ENCODE measurements at places on chromosomes 16 and 17. TPM values are rescaled to one million over a fixed set of nuclear protein-coding genes. Genes with fewer than 3 reads are reported as not detected.

SLC13A2 gene
- not detected for polyA plus RNA-seq

- DNase-seq = peak; percentile 31
Observed at GRCh38 chr16:75043175-75043895, 44.5 kb downstream of the ZNRF1 start.

GRCh38 chr16:85594978-85595661 is 18.0 kb upstream of the GSE1 start:
- no peak for DNase-seq

DNA sequence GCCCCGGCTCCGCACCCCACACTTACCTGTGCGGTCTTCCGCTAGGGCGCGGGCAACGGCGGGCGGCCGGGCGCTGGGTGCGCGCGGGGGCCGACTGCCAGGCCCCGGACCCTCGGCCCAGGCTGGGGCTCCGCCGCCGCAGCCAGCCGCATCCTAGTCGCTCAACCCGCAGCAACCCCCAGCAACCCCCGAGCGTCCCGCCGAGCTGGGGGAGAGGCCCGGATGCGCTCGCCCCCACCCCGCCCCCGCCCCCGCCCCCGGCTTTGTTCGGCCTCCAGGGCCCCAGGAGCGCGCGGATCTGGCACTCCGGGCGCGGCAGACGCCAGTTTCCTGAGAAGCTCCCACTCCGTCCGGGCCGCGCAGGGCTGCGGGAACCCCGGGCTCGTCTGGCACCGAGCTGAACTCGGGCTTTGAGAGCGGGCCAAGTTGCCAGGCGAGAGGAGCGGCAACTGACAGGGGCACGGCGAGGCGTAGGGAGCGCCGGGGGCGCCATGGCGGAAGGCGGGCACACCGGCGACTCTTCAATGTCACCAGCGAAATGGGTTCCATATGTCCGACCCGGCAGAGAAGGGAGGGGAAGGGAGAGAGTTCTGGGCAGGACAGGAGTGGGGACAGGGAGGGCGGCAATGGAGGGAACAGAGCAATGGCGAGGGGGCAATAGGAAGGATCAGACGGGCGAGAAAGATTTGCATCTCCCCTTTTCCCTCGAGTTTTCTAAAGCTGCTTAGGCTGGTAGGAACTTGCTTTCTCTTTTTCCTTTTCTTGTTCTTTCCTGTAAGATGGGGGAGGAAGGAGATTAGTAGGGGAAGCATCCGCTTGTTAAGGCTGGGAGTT is 13.7 kb downstream of the HOXB4 start:
- DNase-seq = no peak

TBC1D3E gene
- polyA plus RNA-seq = not detected

ADAMTS18 gene
- 0.68 TPM for polyA plus RNA-seq

GRCh38 chr16:1786242-1787055 is 3.7 kb downstream of the NUBP2 start:
- no peak for DNase-seq

BEAN1 gene
- 1.1 TPM for polyA plus RNA-seq

DNA sequence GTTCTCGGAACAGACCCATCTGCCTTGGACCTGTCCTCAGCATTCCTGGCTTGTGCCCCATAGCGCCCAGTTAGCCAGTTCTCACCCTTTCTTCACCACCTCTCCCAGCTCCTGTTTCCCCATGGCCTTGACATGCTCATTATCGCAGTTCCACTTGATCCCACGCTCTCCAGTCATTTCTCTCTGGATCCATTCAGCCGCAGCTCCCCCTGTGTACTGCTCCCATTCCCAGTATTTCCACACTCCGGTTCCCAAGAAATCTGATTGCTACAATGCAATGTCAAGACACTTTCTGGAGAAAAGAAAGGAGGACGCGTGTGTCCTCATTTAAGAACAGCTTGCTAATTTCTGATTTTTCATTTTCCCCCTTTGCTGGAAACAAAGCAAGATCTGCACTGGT is 55.4 kb downstream of the TMEM186 start:
- peak; percentile 51 for DNase-seq

GRCh38 chr17:40818733-40819527 is 3.5 kb downstream of the KRT10 start:
- peak; percentile 93 for DNase-seq

DNA sequence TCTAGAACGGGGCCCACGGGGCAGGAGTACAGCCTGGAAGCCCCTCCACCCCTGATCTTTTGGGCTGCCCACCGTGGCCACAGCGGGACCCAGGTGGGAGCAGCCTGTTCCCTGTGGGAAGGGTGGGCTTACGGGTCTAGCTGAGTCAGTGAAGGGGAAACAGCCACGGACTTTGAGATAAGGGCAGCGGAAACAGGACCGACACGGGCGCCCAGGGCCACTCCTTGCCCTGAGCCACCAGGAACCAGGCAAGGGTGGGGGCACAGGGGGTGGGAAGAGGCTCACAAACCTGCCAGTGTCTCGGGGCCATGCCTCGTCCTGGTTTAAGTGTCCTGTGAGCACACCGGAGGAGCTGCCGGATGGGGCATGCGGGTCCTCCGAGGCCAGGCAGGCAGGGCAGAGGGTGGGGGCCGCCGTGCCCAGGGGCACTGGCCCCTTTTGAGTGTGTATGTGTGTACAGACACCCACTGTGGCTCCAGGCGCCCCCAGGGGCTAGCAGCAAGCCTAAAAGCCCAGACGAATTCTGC is 47.6 kb upstream of the PVALEF start:
- DNase-seq = no peak

ZNF469 gene
- 9.6 TPM for polyA plus RNA-seq

DNA sequence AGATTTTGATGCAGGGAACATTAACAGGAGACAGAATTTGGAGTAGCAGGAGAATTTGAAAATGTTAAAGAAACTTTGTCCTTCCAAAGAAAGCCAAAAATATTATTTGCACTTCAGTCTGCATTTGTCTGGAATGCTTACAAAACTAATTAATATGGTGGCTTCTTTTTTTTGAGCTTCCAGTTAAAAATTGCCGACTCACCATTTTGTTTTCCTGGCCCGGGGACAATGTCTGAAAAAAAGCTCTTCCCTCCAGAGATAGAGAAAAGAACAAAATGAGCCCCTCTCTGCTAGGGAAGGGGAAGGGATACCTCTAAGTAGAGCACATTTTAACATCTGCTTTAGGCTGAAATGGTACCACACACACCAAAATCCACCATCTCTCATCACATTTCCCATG is 360.8 kb downstream of the SOX9 start:
- no peak for DNase-seq

DNA sequence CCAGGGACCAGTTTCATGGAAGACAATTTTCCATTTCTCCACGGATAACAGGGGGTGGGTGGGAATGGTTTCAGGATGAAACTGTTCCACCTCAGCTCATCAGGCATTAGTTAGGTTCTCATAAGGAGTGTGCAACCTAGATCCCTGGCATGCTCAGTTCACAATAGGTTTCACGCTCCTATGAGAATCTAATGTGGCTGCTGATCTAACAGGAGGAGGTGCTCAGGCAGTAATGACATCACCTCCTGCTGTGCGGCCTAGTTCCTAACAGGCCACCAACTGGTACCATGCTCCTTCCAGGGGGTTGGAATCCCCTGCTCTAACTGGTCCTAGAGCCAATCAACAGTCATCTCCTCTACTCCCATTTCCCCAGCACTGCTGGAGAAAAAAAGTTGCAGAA is 19.9 kb downstream of the TEX14 start:
- DNase-seq = no peak

TRAPPC1 gene
- 102 TPM for polyA plus RNA-seq

- peak; percentile 75 for DNase-seq
Observed at GRCh38 chr17:38667099-38667786, 7.5 kb downstream of the EPOP start.

ASGR1 gene
- polyA plus RNA-seq = 2.6 TPM

GRCh38 chr16:68090130-68090529 is 5.0 kb downstream of the NFATC3 start:
- DNase-seq = no peak

DNA sequence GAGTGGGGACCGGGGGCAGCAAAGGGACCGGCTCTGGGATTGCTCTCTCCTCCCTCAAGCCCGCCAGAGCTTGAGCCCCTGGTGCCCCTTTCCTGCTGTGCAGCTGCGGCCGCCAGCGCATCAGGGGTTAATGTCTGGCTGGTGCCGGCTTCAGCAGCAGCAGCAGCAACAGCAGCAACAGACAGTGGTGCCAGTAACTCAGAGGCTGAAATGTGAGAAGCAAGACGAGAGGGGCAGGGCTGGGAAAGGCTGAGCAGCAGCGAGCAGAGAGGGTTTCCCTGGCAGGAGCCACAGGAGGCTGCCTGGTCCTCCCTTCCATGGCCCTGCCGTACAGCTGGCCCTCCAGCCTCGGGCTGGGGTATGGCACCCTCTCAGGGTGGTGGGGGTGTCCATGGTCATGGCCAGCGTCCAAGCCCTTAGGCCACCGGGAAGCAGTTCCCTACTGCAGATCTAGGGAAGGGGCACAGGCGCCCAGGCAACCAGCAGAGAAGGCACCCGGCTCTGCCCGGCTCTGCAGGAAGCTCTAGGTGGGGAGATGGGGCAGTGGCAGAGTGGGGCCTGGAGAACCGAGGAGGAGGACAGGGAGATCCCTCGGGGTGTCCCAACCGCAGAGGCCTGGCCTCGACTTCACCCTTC is 21.1 kb upstream of the TFAP4 start:
- peak; percentile 95 for DNase-seq

GRCh38 chr17:45114117-45114932 is 18.0 kb downstream of the PLCD3 start:
- no peak for DNase-seq

ENPP7 gene
- polyA plus RNA-seq = 0.08 TPM

DNA sequence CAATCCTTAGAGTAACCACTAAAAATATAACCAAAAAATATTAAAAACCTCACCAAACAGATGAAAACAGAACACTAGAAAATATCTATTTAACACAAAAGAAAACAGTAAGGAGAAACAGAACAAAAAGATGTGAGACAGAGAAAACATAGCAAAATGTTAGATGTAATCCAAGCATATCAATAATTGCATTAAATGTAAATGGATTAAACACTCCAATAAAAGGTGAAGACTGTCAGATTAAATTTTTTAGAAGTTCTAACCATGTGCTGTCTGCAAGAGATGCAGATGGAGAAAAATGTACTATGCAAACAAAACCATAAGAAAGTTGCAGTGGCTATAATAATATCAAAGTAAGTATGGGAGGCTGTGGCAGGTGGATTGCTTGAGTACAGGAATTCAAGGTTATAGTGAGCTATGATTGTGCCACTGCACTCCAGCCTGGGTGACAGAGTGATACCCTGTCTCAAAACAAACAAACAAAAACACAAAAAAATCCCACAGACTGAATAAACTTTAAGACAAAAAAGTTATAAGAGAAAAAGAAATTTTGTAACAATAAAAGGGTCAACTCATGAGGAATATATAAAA is 53.9 kb downstream of the ADCY9 start:
- no peak for DNase-seq

PLCG2 gene
- 4.8 TPM for polyA plus RNA-seq

DNA sequence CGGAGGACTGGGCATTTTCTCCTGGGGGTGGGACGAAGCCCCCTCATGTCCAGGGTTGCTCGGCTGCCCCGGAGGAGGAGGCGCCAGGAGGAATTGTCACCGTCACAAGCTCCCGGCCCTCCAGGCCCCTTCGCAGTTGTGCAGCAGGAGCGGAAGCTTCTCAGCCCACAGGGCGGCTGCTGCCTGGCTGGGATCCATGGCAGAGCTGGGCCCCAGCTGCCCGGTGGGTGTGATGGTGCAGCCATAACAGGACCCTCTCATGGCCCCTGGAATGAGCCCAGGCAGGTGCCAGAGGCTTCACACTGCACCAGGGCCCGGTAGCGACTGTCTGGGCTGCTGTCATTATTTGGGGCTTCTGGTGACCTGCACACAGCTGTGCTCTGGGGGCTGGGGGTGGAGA is 54.9 kb upstream of the GNG13 start:
- peak; percentile 51 for DNase-seq

DNA sequence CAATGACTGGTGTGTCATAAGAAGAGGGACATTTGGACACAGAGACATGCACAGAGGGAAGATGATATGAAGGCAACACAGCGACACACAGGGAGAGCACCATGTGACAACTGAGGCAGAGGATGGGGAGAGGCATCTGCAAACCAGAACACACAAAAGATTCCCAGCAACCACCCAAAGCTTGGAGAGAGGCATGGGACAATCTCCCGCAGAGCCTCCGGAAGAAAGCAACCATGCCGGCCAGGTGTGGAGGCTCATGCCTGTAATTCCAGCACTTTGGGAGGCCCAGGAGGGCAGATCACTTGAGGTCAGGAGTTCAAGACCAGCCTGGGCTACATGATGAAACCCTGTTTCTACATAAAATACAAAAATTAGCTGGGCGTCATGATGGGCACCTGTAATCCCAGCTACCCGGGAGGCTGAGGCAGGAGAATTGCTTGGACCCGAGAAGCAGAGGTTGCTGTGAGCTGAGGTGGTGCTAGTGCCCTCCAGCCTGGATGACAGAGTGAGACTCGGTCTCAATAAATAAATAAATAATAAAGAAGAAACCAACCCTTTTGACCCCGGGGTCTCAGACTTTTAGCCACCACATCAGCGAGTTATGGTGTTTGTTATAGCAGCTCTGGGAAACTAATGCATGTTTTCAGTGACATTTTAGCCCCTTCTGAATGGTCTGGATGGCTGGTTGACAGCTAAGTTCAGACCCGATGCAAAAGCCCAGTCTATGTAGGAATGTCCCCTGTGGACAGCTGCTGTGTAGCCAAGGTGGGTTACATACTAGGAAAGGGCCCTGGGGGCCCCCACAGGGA is 13.8 kb upstream of the PLCG2 start:
- DNase-seq = no peak

DNA sequence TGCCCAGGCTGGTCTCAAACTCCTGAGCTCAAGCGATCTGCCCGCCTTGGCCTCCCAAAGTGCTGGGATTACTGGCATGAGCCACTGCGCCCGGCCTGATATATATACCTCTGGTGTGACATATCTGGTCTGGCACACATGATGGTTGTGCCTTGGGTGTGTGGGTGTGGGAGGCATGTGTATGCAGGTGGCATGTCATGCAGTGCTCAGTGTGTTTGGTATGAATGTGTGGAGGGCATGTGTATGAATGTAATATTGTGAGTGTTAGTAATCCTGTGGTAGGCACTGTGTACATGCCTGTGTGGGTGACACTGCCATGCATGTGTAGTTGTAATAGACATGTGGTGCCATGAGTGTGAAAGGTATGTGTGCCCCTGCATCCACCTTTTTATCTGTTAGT is 179.3 kb upstream of the GOT2 start:
- no peak for DNase-seq

DNA sequence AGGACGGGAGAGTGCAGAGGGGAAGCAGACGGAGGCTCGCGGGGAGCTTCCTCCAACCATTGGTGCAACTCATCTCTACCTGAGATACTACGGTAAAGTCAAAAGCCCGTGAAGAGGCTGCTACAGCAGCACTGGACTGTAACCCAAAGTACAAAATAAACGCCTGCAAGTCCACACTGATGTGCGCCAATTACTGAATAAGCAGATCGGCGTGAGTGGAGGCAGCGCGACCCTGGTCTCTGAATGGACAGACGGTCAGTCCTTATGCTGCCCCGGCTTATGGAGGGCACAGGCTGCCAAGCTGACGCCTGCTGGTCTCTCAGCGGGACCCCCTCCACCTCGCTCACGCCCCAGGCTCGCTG is 58.5 kb downstream of the LMF1 start:
- no peak for DNase-seq

GRCh38 chr16:87291944-87292343 is 25.2 kb downstream of the C16orf95 start:
- DNase-seq = no peak

- peak; percentile 70 for DNase-seq
Observed at GRCh38 chr17:78737332-78737731, 44.7 kb downstream of the CYTH1 start.
